H4 (cell line): ENCODE measurements at places on chromosomes 11 and 22. TPM values are rescaled to one million over a fixed set of nuclear protein-coding genes. Genes with fewer than 3 reads are reported as not detected.
A peak's percentile ranks its signal among the peaks of the same experiment; 100 is the strongest.

MICAL2 gene
- total RNA-seq = 52.1 and 53.4 TPM in 2 replicates

CALCA gene
- 0.14 TPM in 1 of 2 replicates, not detected in the other for total RNA-seq

OR4B1 gene
- total RNA-seq = not detected in 2 replicates

FGF4 gene
- total RNA-seq = 0.02 TPM in 1 of 2 replicates, not detected in the other

JAML gene
- not detected in 2 replicates for total RNA-seq

SAA1 gene
- not detected in 2 replicates for total RNA-seq

GRCh38 chr11:62707277-62707861, at the start of the genes BSCL2 and GNG3:
Gene BSCL2, minus strand, starts transcription at chr11:62707424. Its CDS starts 229 bp downstream, at chr11:62707195.
Gene GNG3, plus strand, starts transcription at chr11:62707676. Its CDS starts 620 bp downstream, at chr11:62708296.
- DNase-seq = no peak

GRCh38 chr22:37331856-37332536, 49.7 kb downstream of the CYTH4 start:
- no peak for DNase-seq

DNA sequence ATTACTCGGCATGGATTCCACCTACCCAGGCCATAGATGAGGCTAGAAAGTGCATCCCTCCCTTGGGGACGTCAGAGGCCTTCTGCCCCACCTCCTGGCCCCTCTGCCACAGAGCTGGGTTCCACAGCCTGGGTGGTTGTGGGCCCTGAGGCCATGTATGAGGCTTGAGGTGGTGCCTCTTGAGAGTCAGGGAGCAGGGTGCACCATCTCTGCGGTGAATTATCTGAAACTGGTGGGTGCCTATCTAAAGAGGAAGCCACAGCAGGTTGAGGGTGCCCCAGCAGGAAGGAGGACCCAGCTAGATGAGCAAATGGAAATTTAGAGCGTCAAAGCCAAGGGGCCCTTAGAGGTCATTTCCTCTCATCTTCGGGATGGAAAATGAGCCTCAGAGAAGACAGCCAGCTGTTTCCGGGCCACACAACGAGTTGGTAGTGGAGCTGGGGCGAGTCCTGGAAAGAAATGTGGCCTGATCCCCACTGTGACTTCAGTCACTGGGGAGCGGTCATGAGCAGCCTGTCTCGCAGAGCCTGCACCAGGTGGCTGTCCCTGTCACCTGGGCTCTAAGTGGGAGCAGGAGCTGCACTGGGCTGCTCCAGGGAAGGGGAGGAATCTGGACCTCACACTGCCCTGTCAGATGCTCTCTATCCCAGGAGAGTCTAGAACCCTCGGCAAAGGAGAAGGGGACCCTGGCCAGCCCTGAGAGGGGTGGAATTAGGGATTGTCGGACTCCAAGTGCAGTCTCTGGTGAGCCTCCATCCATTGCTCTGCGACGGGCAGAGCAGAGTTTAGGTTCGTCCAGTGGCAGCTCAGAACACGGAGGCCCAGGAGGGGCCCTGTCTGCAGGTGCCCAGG, 7.3 kb downstream of the ADORA2A start:
- no peak for DNase-seq

- DNase-seq = no peak
Observed at GRCh38 chr11:62574363-62575071, 826 bp upstream of the EEF1G start.

GRCh38 chr11:95248666-95249467, 17.9 kb upstream of the SESN3 start:
- DNase-seq = no peak

DNA sequence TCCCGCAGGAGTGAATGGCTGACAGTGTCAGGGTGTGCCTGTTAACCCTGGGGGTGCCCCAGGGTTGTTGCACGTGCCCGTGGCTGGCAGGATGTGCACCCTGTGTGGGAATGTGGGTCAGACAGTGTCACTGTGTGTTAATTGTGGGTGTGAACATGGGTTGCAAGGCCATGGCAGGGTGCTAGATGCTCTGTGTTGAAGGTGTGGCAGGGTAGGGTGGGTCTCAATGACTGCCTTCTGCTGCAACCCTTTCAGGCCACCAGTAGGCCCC, 8.3 kb downstream of the RIN1 start:
- DNase-seq = no peak

GRCh38 chr11:126426820-126427749, 71.6 kb downstream of the ST3GAL4 start:
- DNase-seq = no peak

- no peak for DNase-seq
Observed at GRCh38 chr22:49113758-49114157, 713.9 kb downstream of the BRD1 start.

- DNase-seq = no peak
Observed at GRCh38 chr11:72842126-72842525, 27.9 kb downstream of the ATG16L2 start.

DNA sequence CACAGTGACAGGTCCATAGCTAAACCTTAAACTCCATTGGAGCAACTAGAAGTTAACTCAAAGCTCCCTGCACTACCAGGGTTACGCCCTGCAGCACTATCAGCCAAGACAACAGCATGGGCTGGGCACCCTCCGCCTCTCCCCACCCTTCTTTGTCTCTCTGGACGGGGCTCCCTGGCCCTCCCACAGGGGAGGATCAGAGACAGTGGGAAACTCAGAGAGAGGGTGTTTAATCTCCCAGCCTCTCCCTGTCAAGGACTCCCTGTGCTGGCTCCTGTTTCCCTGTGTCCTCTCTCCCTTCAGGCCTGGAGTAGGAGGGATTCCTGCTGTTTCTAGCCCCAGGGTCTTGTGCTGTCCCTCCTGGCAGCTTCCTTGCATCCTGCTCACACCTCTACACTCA, 56.9 kb upstream of the CSNK2A3 start:
- DNase-seq = no peak

GRCh38 chr11:28400331-28401100, 292.3 kb downstream of the METTL15 start:
- DNase-seq = peak; percentile 42

DNA sequence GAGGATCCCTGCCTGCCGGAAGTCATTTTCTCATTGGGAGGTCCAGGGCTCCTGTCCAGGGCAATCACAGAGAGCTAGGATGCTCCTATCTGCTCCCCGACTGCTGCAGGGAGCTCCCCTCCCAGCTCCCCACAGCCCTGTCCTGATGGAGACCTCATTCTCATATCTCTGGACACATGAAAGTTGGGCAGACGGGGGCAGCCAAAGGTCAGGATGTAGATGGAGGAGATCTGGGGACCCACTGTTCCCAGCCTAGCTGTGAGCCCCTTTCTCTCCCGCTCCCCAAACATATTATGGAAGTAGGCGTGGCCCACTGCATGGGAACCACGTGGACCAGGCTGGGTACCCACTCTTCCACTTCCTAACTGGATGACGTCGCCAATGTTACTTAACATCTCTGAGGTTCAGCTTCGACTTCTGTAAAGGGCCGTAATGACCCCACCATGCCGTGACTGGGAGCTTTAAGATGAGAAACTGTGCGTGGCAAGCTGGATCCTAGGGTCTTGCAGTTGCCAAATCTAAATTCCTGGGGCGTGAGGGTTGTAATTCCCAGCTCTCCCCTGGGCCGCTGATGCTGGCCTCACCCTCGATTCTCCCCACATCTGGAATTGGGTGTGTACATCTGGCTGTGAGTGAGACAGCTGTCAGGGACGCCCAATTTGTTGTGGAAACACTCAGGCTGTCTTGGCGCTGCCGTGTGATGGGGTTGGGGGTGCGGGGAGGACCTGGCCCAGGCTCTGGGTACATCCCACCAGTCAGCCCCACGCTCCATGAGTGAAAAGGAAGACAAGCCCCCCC, 1.8 kb downstream of the CDC42EP2 start:
- DNase-seq = peak; percentile 41

DNA sequence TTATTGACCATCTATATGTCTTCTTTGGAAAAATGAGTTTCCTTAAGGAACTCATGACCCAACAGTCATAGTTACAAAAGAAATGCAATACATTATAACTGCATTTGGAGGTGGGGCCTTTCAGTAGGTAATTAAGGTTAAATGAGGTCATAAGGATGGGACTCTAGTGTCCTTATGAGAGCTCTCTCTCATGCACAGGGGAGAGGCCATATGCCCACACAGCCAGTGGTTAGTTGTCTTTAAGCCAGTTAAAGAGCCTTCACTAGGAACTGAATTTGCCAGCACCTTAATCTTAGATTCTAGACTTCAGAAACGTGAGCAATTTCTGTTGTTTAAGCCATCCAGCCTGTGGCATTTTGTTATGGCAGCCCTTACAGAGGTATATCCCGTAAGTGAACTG, 27.3 kb downstream of the INTS4 start:
- DNase-seq = no peak

- DNase-seq = no peak
Observed at GRCh38 chr11:12271826-12272366, 105.5 kb upstream of the PARVA start.

- no peak for DNase-seq
Observed at GRCh38 chr11:47078751-47079521, 97.7 kb downstream of the ARFGAP2 start.

- no peak for DNase-seq
Observed at GRCh38 chr11:68077617-68078582, 39.1 kb downstream of the TCIRG1 start.

- DNase-seq = no peak
Observed at GRCh38 chr11:33476945-33477606, 219.9 kb downstream of the HIPK3 start.

DNA sequence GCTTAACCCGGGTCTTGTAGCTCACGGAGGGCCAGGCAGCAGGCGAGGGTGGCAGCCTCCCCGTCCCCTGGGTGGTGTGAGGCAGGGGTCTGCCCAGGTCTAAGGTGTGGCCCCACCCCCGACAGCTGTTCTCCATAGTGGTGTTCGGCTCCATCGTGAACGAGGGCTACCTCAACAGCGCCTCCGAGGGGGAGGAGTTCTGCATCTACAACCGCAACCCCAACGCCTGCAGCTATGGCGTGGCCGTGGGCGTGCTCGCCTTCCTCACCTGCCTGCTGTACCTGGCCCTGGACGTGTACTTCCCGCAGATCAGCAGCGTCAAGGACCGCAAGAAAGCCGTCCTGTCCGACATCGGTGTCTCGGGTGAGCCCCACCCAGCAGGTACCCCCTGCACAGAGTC, 24.4 kb downstream of the SYNGR1 start:
- no peak for DNase-seq

DNA sequence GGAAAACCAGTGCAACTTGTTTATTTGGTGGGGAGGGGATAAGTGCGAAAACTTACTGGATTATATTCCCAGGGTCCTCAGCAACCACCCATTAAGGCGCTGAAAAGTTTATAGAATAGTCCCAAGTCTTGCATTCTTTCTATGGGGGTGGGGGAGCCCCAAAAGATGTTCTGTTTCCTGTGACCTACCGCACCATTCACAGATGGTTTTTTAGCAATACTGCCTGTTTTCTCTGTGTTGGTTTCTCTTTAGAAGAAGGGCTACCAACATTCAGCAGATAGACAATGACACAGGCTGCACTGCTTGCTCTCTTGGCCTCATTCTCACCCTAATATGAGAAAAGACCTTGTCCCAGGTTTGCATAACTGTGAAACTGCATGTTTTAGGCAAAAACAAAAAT, 86.5 kb downstream of the FAM76B start:
- no peak for DNase-seq

DNA sequence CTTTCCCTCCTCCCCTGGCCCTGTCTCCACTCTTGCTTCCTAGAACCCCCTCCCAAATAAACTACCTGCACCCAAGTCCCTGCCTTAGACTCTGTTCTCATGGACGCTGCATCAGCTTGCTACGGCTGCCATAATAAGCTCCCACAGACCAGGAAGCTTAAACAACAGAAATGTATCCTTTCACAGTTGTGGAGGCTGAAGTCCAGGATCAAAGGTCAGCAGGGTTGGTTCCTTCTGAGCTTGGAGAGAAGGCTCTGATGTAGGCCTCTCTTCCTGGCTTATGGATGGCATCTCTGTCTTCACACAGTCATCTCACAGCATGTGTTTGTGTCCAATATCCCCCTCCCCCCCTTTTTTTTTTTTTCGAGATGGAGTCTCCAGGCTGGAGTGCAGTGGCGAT, 23.4 kb downstream of the CBX7 start:
- DNase-seq = no peak

DNA sequence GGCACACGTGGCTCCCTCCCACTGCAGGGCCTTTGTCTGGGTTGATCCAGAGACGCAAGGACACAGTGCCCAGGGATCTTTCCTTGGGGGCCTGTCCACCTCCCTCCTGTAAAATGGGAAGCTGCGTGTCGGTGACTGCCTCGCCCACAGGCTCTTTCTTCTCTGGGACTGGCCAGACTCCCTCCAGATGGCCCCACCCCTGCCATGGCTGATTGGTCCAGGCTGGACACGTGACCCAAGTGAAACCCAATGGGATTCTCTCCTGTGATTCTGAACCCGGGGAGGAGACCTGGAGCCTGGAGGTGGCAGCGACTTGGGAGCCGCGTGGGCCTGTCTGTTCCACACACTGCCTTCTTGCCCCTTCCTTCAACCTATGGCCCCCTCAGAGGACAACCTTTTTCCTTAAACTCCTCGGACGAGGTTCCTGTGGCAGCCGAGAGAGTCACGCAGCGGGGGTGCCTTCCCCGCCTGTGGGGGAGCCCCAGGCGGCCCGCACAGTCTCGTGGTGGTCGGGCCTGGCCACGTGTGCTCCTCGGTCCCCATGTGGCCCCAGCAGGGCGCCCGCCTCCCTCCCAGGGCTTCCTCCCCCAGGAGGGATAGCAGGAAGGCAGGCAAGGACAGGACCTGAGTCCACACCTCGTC, 12.4 kb upstream of the MPPED1 start:
- no peak for DNase-seq

DNA sequence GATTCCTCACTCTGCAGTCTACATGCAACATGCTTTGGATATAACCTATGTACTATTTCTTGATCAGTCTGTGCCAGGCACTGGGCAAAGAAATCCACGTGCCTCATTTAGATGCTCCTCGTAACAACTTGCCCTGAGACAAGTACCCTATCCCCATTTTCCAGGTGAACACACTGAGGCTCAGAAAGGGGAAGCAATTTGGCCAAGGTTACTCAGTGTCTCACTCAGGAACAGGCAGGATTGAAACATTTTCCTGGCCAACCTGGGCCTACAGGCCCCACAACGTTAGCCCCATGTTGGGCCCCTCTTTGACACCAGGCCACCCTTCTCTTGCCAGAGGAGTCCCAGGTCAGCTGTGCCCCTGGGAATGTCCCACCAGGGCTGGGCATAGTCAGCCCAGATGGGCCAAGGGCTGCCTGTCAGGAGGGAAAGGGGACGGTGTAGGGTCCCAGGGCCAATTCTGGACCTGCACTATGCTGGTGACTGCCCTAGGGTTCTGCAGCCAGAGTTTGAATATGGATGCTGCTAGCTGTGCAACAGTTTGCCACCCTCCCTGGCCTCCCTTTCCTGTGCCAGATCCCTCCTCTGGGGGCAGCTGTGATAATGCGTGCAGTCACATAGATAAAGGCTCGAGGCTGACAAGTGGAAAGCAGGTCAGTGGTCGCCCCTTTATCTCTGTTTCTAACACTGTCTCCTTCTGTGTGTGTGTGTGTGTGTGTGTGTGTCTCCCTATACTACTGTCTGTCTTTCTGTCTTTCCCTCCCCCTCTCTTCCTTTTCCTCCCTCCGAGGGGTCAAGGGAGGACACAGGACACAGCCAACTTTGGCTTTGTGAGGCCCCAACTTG, 10.4 kb upstream of the EMID1 start:
- DNase-seq = no peak
